ENCODE measurements at places on chromosomes 16 and 17.

GRCh38 chr16:49462989-49463371, 89.4 kb downstream of the C16orf78 start:
- ATAC-seq = no peak

GRCh38 chr16:81445966-81446906, 1.6 kb downstream of the CMIP start:
- ATAC-seq = peak; percentile 33

DNA sequence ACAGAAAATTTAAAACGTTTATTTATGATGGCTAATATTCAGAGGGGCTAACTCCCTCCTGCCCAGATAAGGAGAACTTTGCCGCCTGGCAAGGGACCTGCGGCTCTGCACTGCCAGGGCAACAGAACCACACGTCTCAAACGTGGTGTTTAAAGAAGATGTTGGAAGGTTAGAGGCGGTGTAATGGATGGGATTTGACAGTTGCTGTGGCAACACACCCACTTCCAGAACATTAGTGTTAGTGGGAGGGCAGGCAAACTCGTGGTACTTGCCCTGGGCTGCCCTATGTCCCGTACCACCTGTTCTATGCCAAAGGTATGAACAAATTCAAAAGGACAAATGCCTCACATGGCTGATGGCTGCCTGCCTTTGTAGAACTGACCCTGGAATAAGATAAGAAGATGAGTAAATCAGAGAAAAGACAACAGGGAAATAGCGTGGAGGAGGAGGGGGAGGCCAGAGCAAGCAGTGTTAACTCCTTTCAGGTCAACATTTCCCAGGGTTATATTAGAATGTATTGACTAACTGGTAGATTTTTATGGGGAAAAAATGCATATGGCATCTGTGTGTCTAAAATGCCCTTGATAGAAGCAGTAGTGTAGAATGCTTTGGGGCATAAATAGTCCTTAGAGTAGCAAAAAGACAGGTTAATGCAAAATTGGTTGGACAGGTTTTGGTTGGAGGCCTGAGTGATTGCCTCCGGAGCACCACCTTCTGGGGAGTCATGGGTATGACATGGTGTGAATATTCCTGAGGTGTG, 30.8 kb downstream of the HLF start:
- peak; percentile 94 for ATAC-seq

DNA sequence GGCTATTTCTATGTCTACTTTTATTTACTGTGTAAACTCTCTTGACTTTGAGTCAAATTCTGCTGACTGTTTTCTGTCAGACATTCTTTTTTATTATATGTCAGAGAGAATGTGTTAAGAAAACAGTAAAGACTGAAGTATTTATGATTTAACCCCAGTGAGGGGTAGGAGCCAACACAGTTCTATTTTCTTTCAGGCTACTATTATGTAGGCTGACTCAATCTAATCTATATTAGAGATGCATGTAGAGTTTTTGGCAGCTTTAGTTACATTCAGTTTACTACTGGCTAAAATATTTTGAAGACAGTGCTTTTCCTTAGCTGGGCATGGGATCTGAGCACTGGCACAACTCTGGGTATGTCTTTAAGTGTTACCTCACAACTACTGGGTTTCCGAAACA, 1108.0 kb downstream of the CDH11 start:
- ATAC-seq = no peak

GRCh38 chr16:55294931-55295342, 29.1 kb upstream of the IRX6 start:
- ATAC-seq = no peak

DNA sequence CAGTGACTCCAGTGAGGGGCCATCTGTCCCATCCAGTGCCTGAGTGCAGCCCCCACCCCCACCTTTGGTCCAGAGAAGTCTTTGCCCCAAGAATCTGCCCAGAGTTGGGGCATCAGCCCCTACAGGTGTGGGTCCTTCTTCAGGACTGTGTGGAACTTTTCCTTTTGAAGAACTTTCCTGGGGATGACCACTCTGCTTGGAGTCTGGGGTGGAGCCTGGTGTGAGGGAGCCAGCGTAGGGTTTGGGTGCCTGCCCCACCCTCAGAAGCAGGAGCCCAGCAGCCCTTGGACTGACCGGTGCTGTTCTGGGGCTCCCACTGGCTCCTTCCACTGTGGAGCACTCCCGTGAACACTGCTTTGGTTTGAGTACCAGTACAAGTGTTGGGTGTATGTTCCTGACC, 19.3 kb downstream of the MPRIP start:
- no peak for ATAC-seq

All from SK-N-SH treated with all-trans-retinoic acid at 6 μM for 48 hours (cell line).